Activated naive CD8-positive, alpha-beta T cell treated with anti-CD3 and anti-CD28 coated beads, Interleukin-2, amount 50 U/mL, for 24 hours (primary cell): ENCODE measurements at places on chromosomes 2 and 18.

DNA sequence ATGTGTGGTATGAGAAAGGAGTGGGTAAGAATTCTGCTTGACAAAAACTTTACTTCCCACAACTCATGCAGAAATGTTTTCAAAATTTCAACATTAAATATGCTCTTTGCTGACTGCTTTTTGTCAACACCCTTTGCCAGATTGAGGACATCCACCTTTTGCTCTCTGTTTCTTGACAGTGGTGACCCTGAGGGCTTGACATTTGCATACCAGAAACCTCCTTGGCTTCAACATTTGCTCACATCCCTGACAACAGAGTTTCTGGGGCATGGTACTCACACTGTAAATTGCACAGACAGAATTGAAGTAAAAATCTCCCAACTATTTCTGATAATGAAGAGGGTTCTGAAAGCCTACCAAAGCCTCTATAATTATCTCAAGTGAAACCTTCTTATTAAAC lies 95.7 kb downstream of the RND3 start:
- DNase-seq: no peak

- no peak for DNase-seq
Observed at GRCh38 chr2:160905862-160906261, 254.4 kb upstream of the TANK start.

DNA sequence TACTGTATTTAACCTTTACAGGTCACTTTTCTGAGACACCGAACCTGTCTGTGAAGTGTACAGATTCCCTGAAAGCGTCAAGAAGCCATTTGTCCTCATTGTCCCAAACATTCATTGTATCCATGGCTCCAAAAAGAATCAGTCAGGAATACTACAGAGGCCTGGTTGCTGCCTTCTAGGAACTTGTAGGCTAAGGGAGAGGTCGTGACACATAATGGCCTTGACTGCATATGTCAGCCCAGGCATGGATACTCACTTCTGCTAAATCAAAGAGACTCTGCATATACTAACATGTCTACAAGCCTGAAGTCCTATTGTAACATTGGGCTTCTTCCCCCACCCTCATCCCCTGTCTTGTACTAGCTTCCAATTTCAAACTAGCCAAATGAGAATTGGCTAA lies 40.2 kb downstream of the ONECUT2 start:
- DNase-seq: no peak

- DNase-seq: no peak
Observed at GRCh38 chr18:74453016-74453566, 4.0 kb downstream of the DIPK1C start.

- DNase-seq: no peak
Observed at GRCh38 chr18:48962994-48963561, 12.3 kb upstream of the SMAD7 start.

DNA sequence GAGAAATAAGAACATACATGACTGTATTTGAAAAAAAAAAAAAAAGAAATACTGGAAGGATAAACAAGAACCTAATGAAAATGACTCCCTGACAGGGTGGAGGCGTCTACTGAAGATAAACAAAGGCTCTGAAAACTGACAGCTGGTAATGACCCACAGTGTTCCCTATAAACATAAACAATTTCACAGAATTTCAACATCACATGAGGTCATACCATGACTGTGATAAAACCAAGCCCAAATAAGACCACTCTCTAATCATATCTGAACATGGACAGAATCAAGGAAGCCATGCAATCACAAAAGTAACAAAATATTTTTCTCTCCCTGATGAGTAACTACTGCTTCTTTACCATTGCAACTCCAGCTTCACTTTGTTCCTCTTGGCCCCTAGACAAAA lies 159.3 kb downstream of the FAM124B start:
- no peak for DNase-seq

- DNase-seq: no peak
Observed at GRCh38 chr18:10410472-10411308, 43.7 kb upstream of the APCDD1 start.

DNA sequence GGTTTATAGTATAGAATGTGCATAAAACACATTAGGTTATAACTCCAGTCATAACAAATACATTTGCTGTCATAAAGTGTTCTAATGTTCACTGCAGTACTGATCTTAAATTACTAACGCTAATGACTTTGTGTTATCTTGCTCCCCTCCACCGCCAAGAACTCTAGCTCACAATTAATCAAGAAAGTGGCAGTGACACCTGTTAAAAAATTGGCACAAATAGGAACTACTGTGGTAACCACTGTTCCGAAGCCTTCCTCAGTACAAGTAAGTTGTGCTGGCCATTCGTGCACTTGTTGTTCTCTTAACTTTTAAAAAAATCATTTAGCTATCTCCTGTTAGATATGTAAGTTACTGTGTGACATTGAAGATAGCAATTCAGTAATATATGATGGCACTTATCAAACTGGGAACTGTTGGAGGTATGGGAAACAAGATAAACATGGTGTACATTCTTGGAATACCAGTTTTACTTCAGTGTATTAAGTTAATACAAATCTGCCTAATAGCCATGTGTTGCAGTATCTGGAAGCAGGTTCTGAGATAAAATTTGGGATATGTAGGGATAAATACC lies 41.2 kb downstream of the TAF4B start:
- DNase-seq: no peak
